ENCODE measurements at places on chromosomes 16 and 17. TPM values are rescaled to one million over a fixed set of nuclear protein-coding genes. Genes with fewer than 3 reads are reported as not detected.

Gene ZFP90
- total RNA-seq: 10.4 TPM

Gene CLEC10A
- total RNA-seq: not detected

Gene DHODH
- total RNA-seq: 13.8 TPM

Gene KRTAP9-2
- not detected for total RNA-seq

Gene ZNF646
- total RNA-seq: 10.3 TPM
